ENCODE measurements at places on chromosomes 2 and 18. TPM values are rescaled to one million over a fixed set of nuclear protein-coding genes. Genes with fewer than 3 reads are reported as not detected.

DNA sequence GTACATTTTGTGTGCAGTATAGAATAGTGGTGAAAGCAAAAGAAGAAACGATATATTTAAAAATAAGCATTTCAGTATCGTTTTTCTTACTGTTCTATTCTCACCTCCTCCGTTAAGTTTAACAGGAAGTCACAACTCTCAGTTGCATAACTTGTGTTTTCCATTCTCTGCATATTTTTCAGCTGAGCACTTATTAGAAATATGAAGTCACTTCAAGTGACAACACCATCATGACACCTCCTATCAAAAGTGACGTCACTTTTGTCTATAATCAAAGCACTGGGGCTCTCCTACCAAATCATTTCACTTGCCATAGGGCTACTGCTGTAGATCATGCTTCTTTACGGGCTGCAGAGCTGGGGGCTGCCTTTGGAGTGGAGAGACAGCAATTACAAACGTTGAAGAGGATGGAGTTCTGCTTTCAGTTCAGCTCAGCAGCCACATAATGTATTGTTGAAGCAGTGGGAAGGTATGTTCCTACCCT lies 36.3 kb downstream of the STAT4 start:
- peak; percentile 71 for DNase-seq

MPHOSPH10 gene
- 32.0 TPM for polyA plus RNA-seq

FOXI3 gene
- polyA plus RNA-seq, result not detected

DNA sequence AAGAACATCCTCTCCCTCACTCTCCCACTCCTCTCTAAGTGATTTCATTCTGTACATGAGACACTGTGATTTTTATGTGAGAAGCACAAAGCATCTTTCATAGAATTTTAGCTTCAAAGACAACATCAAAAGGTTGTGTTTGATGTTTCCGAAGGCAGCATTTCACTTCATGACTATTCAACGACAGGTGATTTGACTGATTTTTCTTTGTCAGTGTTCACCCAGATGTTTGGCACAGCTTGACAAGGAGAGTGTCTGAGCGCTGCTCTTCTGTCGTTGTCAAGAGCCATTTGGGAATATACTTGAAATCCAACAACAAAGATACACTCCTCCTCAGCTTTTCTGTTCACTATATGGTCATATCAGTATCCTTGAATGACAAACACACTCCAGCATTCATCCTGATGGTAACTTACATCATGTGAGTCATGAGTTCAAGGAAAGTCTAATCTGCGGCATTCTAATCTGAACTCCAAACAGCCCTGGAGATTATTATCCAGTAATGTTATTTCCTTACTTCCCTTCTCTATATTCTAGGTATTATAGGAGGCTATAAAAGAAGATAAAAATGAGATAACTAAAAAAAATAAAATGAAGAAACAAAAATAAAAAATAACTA lies 45.9 kb upstream of the ST6GAL2 start:
- DNase-seq, result no peak

TCF23 gene
- polyA plus RNA-seq, result not detected

GRCh38 chr2:168742258-168742932 lies 60.0 kb upstream of the NOSTRIN start:
- DNase-seq, result no peak

DNA sequence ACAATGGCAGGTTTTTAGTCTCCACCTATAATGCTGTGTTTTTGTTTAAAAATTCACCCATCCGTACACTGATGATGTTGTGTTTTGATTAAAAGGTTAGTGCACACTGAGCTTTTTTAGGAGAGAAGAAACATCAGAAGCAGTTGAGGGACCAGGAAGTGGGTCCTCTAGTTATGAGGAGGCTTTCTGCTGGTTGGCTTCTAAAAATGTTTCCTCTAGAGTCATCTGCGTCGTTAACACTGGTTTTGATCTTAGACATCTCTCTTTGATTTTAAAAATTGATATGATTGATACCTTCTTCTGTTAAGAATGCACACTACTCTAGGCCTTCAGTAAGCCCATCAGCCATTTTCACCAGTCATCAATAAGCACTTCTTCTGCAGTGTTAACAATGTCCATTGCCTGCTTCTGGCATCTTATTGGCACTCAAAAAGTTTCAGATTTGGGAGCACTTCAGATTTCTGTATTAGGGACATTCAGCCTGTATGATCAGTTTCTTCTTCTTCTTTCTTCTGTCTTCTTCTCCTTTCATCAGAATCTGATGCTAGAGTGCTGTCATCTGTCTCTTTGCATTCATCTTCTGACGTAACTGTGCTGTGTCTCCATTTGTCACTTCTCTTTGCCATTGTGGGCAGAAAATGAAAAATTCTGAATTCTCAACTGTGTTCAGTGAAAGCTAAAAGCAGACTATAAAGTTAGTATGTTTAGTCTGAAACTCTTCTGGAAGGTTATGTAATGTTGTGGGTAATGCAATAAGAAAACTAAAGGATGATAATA lies 56.3 kb downstream of the PHLPP1 start:
- DNase-seq, result no peak

GRCh38 chr2:200930947-200931626 lies 32.4 kb downstream of the ORC2 start:
- DNase-seq, result no peak

Measured in CD4-positive, alpha-beta memory T cell (primary cell).